ENCODE measurements at places on chromosomes 4 and X. TPM values are rescaled to one million over a fixed set of nuclear protein-coding genes. Genes with fewer than 3 reads are reported as not detected.

DNA sequence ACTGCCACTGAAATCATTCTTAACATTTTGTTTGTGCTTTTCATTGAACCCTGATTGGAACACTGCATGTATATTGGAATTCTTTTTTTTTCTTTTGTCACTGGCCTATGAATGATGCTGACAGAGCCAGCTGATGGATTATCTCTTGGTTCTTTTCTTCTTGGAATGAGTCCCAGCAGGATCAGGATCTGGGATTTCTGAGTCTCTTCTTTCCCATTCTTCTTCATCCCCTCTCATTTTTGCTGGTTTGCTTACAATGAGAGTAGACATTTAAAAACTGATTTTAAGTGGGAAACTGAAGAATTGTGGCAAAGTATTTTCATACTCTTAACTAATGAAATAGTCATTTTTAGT lies 9.0 kb downstream of the DCUN1D4 start:
- no peak for DNase-seq

GRCh38 chrX:139179592-139179991 lies 350.9 kb upstream of the F9 start:
- DNase-seq, result no peak

DNA sequence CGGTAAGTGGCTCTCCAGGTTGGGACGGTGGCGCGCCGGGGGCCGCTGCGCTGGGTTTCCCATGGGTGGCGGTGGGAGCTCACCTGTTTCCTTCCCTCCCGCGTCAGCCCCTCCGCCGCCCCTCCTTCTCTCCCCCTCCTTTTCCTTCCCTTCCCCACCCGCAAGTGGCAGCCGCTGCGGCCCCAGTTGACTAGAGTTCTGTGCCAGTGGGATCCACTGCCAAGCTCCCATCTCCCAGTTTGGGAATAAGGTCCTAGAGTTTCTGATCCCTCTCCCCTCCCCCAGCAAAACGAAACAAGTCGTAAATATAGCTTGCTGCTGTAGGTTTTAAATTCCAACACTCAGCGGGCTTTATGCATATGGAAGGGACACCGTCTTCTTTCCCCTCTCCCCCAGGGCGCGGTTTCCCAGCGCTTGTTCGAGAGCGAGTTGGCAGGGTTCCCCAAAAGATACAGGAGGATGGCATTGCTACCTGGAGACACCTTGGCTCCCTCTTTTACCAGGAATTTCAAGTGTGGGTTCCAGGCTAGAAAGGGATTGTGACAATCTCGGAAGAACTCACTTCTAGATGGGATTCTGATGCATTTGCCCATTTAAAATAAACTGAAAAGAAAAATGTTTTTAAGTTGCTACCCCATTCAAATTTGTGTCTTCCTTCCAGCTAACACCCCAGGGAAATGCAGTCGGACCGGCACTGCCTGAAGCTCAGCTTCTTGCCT lies 1.2 kb downstream of the TLL1 start:
- DNase-seq, result peak; percentile 29

DNA sequence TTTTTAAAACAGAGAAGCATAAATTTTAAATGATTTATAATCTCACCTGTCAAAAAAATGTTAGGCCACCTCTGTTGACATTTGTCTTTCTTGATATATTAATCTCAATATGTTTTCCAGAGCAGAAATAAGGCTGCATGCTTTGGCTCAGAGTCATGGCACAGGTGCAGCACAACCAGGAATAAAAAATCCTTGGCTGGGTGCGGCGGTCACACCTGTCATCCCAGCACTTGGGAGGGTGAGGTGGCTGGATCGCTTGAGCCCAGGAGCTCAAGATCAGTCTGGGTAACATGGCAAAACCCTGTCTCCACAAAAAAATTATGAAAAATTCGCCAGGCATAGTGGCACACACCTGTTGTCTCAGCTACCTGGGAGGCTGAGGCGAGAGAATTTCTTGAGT lies 18.1 kb downstream of the CPLX1 start:
- no peak for DNase-seq

Gene FATE1
- not detected for total RNA-seq

Gene ZMAT1
- 6.5 TPM for total RNA-seq

GRCh38 chrX:119693996-119694451 lies 1.1 kb upstream of the SEPTIN6 start:
- DNase-seq, result no peak

- no peak for DNase-seq
Observed at GRCh38 chr4:52248820-52249219, 197.7 kb downstream of the SPATA18 start.

DNA sequence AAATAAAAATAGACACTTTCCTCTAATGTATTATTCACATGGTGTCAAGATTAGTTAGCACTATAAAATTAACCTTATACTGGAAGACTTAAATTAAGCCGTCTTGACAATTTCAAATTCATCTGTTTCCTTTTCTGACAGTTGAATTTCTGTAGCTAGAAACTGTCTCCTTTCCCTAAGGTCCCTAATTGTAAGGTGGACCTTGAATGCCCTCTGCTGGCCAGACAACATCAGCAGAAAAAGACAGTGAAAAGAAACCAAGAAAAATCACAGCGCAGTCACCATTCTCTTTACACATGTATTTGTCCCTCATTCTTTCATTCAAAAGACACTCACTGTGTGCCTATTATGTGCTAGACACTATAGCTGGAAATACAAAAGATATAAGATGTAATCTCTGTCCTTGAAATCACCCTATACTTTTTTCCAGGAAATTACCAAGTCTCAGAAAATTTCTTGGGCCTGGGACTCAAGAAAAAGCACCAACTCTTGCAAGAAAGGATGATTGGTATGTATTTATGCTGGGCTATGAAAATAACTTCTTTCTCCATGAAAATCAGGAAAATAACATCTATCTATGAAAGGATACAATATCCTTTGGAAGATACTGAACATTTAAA lies 32.7 kb upstream of the AMBN start:
- peak; percentile 49 for DNase-seq

- no peak for DNase-seq
Observed at GRCh38 chr4:109745830-109746229, 16.0 kb upstream of the PLA2G12A start.

DNA sequence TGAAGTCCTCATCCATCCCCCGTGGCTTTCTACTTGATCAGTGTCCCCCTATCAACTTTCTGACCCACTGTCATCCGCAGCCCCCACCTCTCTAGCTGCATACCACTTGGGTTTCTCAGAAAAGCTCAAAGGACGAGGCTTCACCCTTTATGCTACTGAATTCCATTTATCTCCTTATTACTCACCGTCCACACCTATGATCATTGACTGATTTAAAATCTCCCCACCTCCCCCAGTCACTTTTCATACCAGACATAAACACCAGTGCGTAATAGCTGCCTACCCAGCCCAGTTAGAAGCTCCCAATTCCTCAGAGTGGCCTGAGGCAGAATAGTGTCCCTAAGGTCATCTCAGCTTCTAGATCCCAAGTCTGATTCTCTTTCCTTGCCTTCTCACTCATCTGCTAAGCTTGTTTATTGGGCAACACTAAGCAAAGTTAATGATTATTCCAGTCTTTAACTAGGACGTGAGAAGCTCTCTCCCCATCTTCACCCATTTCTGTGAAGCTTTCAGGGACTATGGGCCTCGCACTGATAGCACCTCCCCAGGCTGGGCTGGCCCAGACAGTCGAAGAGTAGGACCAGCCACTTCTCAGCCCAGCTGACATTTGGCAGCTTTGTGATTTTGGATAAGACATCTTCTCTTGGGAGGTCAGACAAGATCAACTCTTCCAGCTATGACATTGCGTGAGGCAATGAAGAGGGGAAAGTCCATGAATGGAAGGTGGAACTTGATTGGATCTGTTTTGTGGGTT lies 7.2 kb upstream of the DDX60L start:
- no peak for DNase-seq

All from frontal cortex (tissue), 4 donors.